ENCODE measurements at places on chromosomes 6 and 20.

- peak; percentile 54 for DNase-seq
These were observed 58.0 kb downstream of the BLOC1S5 start for GRCh38 chr6:8006208-8006607.

GRCh38 chr6:14192216-14192788 is 74.7 kb downstream of the CD83 start:
- DNase-seq, result peak; percentile 73

DNA sequence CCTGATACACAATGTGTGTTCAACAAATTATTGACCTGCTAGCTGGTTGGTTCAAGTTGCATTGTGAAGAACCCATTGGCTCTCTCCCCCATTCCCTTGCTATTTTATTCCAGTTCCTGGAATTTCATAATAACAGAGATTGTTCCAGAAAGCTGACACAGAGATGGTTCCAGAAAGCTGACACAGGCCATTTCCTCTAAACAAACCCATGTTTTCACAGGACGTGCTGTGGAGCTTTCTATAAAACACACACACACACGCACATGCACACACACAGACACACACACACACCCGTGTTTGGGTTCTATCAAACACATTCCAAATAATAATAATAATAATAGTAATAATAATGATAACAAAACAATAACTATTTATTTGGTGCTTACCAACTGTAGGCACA is 259.1 kb downstream of the CLIC5 start:
- DNase-seq, result no peak

- DNase-seq, result no peak
These were observed 159.1 kb upstream of the PREP start for GRCh38 chr6:105562027-105562426.

DNA sequence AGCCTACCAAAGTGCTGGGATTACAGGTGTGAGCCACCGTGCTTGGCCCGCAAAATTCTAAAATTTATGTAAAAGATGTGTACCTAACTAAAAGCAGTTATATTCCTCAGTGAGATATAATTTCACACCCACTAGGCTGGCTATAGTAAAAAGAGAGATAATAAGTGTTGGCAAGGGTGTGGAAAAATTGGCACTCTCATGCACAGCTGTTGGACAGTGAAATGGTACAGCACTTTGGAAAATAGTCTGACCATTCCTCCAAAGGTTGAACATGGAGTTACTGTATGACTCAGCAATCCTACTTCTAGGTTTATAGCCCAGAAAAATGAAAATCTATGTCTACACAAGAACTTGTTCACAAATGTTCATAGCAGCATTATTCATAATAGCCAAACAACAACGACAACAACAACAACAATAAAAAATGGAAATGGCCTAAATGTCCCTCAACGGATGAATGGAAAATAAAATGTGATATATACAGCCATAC is 13.9 kb downstream of the C6orf15 start:
- DNase-seq, result no peak

- DNase-seq, result no peak
These were observed 547 bp upstream of the ESR1 start for GRCh38 chr6:151806757-151807512.

DNA sequence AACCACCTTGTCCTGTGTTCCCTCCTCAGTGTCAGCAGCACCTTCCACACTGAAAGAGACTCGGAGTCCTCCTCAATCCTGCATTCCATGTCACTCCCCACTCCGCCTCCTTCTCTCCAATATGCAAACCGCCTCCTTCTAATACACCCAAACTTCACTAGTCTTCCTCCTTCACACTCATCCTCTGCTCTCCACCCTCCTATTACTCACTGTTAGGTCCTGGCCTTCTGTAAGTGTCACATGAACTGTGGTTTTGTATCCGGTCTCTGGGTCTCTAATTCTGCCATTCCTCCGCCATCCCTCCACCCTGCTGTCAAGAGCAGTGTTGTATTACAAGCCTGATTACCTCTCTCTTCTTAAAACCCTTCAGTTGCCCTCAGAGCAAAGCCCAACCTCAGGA is 200.5 kb upstream of the CDYL start:
- peak; percentile 49 for DNase-seq

- DNase-seq, result peak; percentile 40
These were observed 39.7 kb downstream of the TGM2 start for GRCh38 chr20:38125157-38126056.

GRCh38 chr20:49680484-49680883 is 33.2 kb downstream of the B4GALT5 start:
- DNase-seq, result no peak

DNA sequence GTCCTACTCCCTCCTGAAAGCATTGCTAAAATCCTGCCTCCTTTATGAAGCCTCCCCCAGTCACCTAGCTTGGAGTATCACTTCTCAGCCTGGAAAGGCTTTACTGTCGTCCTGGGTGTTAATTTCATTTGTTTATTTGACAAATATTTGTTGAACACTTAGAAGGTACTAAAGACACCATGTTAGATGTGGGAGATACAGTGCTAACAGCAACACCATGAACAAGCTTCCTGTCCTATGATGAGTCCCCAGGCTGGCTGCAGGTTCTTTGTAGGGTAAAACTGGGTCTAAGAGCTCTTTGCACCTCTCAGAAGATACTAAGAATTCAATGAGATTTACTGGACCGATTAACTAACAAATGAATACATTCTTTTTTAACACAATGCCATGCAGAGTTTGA is 109.2 kb upstream of the TMEM170B start:
- no peak for DNase-seq

All from fibroblast of skin of back (primary cell).